ENCODE measurements at places on chromosomes 16 and 17. TPM values are rescaled to one million over a fixed set of nuclear protein-coding genes. Genes with fewer than 3 reads are reported as not detected.

Gene PNPO
- 73.5 TPM for total RNA-seq

Gene ZPBP2
- total RNA-seq, result not detected

Gene EME1
- total RNA-seq, result 17.6 TPM

Gene SGCA
- not detected for total RNA-seq

Gene SOST
- total RNA-seq, result not detected

Gene HCRT
- not detected for total RNA-seq

Gene KCNH4
- not detected for total RNA-seq

Gene PYY
- total RNA-seq, result not detected
